Midbrain (tissue), 1 donor: ENCODE measurements at places on chromosomes 3 and 15.
A peak's percentile ranks its signal among the peaks of the same experiment; 100 is the strongest.

DNA sequence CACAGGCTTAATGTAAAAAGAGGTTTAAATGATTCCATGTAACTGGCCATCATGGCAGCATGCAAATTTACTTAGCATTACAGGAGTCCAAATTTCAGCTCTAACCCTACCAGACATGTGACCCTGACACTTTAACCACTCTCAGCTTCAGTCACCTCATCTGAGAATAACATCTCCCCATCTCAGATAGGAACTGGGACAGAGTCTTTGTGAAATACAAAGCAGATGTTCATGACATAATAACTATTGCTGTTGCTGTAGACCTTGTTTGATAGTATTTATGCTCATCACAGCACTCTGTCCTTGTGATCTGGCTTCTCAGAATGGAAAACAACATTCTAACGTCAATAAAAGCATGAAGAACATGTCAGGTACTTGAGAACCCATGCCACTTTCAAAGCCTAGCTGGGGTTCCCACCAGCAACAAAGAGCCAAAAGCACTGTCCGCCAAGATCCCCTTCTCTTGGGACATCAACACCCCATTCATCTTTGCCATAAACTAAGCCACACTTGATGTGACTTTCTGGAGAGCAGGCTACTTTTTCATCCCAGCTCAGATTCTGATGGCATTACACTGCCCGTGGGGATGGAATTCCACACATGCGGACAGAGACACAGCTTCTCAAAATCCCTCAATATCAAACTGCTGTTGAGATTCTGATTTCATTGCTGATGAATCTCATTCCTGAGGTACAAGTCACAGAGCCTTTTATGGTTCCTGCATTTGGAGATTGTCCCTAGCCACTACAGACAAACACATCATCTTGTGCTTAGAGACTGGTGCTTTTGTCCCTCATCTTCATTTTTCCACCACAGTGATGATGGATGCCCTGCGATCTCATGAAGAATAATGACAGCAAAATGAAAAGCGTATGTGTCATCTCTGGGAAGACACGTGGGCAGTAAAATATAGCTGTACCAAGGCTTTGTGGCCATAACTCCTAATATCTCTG lies 202.7 kb downstream of the TNIK start:
- DNase-seq: no peak

DNA sequence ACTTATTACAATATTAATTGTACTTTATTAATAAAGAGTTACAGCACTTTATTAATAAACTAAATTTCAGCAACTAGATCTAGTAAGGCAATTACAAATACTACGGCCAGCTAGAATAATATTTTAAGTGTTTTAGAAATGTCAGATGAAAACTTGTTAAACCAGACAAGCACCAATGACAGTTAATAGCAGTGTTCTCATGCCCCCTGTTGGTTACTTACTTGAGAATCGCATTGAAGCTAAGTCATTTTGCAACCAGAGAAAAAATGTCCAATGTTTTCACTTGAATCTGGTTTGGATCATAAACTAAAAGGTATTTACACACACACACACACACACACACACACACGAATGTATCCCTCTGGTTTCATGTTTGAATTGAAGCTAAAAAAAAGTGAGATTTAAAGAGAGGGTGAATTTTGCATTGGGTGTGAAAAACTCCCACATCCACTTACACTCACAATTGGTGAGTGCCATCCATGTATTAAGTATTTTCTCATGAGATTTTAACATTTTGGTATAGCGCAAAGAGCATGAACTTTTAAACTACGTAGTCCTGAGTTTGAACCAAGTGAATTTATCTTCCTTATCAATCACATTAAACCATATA lies 347.7 kb downstream of the ZBBX start:
- peak; percentile 35 for DNase-seq

- DNase-seq: no peak
These were observed 92.3 kb upstream of the ROPN1 start for GRCh38 chr3:124084022-124084881.

DNA sequence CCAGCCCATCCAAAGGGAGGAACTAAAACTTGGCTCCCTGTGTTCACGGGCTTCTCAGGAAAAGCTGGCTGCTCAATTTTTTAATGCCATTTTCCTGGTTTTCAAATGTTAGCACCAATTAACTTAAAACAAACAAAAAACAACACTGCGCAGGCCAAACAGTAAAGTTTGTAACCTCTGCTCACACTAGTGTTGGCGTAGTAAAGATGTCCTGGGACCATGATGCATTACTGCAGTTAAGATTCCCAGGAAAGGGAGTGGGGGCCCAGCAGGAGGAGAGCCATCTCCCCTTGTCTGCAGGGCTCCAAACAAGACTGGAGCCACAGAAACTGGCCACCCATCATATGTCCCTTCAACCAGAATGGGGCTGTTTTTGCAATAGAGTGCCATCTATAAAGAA lies 74.0 kb downstream of the KY start:
- no peak for DNase-seq

DNA sequence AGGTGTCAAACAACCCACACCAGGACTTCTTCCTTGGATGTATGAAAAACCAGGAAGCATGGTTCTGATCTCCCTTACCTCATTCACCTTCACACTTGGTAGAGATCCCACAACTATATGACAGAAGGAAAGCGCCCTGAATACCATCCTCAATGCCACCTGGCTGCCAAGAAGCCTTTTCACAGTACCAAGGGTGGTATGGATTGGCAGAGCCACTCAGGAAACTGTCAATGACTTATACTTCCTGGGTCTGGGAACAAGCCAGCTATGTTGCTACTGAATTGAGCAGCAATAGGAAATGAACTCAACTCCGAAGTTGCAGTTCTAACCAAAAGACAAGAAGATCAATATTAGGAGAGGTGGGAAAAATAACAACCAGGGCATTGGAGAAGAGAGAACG lies 72.5 kb upstream of the PSMD6 start:
- no peak for DNase-seq

DNA sequence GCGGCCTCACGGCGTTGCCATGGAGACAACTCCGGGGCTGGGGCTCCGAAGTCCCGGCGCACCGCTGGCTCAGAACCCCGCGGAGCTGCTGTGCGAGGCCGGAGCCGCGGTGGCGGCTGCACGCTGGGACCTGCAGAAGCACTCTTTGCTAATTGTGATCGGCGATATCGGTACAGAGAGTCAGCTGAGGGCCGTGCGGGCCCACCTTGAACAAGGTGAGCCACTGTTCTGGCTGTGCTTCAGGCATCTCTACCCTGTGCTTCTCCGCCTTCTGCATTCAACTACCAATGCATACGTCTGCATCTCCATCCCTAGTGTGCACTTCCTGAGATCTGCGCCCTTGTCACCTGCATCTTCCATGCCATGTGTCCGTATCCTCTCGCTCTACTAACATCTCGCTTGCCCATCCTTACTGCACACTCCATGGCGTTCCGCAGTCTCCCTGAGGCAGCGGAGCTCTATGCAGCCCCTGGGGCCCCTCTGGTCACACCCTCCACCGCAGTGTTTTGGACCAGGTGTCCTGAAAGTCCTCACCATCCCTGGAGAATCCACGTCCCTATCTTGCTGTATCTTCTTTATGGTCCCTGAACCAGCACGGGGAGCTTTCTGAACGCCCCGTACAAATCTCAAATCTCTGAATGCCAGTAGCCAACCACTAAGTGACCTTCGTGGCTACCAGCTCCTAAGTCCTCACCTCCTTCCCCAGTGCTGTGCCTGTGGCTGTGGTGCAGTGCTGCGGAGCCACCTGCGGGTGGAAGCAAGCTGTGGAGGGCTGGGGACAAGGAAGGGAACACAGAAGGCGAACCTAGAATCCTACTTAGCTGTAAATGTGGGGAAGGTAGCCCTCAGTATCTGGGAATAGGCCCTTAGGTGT lies 6.2 kb upstream of the MAP1A start:
- peak; percentile 36 for DNase-seq

DNA sequence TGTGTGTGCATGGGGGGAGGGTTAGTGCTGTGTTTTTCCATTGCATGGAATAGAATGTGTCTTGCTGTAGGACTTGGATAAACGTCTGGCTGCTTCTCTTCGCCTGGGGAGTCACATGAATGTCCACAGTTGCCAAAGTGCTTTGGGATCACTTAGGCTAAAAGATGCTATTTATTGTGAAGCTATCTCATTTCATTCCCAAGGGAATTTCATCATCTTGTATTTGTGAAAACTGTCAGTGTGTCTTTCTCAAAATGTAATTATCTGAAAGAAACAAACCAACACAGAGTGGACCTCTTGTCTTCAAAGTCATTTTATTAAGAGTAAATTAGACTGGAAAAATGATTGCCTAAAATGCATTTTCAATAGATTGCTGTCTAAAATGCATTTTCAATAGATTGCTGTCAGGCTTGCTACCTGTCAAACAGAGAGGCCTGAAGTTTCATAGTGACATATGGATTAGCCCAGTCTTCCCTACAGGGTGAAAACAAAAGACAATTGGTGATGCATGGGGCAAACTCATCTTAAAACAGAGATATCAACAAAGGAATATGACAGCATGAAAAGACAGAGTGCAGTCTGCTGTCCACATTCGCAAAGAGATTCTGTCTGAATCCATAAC lies 117.1 kb upstream of the GOLIM4 start:
- DNase-seq: peak; percentile 2

DNA sequence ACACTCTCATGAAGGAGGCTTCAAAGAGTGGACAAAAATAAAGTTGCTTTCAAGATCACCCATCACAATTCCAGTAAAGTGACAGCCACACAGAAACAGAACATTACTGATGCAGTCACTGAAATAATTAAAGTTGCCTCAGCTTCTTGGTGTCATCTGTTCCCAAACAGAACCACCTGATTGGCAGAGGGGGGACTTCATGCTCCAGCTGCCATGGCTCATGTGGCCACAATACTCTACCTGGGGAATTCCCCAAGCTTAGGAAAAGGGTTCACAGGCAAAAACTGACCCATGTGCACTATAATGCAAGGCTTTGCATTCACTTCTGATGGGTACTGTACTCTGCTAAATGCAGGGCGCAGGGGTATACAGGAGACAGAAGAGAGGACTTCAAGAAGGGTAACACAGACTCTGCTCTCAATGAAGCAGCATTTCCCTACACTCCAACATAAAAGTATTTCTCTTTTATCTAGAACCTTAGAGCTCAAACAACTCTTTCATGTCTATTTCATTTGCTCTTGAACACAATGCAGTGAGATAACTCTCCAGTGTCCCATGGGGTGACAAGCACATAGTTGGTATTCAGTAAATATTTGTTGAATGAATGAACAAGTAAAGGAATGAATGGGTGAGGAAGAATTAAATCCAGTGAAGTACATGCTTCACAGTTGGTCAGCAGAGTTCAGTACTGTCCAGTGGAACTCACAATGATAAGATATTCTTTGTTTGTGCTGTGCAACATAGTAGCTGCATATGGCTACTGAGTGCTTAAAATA lies 8.6 kb upstream of the CTNNB1 start:
- DNase-seq: no peak

DNA sequence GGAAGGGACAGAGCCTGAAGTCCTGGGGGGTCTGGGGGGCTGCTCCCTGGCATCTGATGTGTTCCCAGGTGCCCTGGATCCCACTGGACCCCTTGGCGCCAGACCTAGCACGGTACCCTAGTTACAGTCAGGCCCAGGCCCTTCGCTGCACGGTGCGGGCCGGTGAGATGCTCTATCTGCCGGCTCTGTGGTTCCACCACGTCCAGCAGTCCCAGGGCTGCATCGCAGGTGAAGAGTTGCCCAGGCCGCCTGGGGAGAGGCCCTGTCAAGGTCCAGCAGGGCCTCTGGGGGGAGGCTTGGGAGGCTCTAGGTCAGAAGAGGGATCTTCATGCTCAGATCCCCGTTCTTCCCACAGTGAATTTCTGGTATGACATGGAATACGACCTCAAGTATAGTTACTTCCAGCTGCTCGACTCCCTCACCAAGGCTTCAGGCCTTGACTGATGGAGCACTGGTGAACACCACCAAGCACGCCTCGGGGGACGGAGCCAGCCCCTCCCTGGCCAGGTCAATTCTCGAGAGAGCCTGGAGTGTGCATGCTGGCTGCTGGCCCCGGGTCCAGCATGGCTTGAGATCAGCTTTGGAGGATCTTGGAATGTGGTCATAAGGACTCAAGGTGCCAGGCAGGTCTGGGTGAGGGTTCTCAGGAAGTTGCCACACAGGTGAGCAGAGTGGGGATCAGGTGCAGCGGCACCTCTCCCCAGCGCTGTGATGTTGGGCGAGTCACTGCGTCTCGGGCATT lies 1.8 kb upstream of the PLA2G4B start:
- no peak for DNase-seq

GRCh38 chr3:187210091-187210490 lies 12.8 kb downstream of the RTP1 start:
- no peak for DNase-seq

DNA sequence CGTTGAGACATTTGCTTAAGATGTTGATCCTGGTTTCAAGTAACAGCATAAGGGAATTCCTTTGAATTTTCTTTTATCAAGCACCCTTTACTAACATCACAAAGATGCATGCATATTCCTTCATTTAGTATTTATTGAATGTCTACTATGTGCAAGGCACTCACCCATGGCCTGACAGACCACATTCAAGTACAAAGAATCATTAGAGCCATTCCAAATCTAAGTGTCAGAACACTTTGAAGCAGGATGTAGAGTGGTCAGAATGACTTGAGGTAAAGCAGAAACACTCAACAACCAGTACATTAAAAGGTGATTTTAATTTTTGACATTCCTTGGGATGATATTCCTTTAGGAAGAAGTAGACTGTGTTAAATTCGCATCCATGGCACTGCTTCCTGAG lies 6.0 kb upstream of the WDR5B start:
- DNase-seq: no peak

GRCh38 chr3:129393271-129393670 lies 35.2 kb downstream of the EFCAB12 start:
- DNase-seq: no peak

DNA sequence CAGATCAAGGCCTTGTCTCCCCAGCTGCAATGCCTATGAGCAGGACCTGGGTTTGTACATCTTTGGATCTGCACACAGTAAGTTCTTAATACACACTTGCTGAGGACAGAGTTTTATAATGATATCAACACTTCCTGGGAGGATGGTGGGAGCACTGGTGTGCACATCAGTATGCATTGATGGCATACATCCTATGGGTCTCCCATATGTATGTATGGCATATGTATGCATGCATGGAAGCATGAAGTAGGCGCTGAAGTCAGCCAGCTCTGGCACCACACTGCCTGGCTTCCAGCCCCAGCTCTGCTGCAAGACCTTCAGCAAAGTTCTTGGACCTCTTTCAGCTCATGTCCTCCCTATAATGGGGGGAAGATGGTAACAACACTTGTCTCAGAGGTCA lies 68.2 kb downstream of the MYLK start:
- DNase-seq: no peak
